ENCODE measurements at places on chromosomes 4 and X. TPM values are rescaled to one million over a fixed set of nuclear protein-coding genes. Genes with fewer than 3 reads are reported as not detected.

DNA sequence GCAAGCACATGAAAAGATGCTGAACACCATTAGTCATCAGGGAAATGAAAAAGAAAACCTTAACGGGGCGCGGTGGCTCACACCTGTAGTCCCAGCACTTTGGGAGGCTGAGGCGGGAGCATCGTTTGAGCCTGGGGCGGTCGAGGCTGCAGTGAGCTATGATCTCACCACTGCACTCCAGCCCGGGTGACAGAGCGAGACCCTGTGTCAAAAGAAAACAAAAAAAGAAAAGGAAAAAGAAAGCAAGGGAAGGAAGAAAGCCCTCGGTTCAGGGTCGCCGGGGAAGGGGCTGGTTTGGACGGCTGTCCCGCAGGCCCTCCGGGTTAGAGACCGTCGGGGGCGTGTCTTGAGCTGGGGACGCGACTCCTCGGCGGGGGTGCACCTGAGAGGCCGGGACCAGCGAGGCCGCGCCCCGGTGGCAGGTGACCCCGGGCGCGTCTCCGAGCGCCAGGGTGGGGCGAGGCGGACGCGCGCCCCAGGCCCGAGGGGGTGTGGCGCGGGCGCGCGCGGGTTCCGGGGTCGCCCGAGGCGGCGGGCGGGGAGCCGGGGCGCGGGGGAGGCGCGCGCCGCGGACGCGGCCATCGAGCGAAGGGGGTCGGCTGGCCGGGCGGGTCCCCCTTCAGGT, 478 bp upstream of the PLXNA3 start:
- DNase-seq = no peak

DNA sequence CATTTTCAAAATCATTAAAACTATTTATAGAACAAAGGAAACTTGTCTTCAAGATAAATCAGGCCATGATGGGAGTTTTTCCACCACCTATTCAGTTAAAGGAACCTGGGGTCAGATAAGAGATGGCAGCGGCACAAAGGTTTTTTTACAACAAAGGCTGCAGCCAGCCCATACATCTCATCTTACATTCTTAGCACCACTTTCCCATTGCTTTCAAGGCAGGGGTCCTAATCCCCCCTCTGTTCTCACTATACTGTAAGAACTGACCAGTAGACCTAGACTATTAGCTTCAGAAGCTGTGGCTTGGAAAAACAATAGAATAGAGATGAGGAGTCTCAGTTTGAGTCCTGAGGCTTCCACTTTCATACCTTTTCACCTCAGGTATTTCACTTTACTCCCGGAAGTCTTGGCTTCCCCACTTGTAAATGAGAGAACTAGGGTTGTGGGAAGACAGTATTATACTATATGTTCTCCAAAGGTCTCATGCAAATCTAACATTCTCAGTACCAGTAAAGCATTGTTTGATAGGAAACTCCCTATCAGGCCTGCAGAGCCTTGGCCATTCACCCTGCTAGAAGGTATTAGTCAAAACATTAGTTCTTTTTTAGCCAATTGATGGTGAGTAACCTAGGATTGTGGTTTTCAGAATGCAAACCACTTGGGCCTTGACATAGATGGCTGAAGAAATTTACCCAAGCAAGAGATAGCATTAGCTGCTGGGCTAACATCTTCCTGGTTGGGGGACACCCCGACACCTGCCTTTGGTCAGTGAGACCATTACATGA, 182.9 kb upstream of the PBDC1 start:
- no peak for DNase-seq

Gene UGT2B17
- not detected for total RNA-seq

DNA sequence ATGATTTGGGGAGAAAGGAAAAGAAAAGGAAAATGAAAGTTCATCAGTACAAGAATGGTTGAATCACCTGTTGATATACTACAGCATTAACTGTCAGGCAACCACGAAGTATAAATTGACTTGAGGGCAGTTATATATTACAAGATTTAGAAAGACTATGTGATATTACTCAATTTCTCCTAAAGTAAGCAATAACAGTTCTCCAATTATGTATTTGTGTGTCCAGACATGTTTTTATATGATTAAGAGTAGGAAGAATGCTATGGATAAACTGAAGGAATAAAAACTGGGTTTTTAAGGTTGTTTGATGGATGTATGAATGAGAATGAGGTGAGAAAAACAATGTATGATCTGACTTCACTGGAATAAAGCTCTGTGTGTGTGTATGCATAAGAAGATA, 2234.4 kb downstream of the ARAP2 start:
- no peak for DNase-seq

DNA sequence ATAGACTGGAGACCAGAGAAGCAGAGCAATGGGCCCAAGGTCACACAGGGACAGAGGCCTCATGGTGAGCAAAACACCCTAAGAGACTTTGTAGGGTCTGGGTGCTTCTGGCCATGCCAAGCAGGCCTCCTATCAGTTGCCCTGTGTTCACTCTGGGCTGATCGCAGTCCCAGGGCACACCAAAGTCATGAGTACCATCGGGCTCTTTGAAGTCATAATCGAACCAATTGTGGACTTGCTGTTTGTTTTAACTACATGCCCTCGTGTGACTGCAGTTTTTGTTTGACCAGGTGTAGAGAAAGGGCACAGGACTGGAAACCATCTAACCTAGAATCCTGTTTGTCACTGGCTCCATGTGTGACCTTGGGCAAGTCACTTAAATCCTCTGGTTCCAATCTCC, 172.5 kb upstream of the CPEB2 start:
- DNase-seq = no peak

Gene NIPAL1
- total RNA-seq = 3.3 TPM

Gene PCDH19
- 0.34 TPM for total RNA-seq

DNA sequence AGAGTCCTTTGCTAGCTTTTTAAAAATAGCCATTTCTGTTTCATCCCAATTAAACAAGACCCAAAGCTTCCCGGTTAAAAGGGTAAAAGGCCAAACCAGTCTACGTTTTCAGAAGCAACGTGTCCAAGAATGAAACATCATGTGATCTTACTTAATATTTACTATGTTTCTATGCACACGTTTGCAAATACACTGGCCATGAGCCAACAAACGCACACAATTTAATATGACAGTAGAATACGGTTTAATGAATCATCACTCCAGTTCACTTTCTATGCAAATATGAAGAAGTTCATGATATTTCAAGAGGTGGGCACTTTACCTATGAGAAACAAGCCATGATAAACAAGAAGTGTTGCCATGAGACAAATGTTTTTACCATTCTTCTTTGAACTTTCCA, 4.3 kb downstream of the NR0B1 start:
- DNase-seq = no peak

GRCh38 chr4:170446782-170447181, 357.0 kb upstream of the AADAT start:
- DNase-seq = no peak

GRCh38 chr4:81896936-81897335, 425.2 kb upstream of the RASGEF1B start:
- DNase-seq = no peak

- no peak for DNase-seq
Observed at GRCh38 chr4:7808752-7809151, 130.9 kb downstream of the AFAP1 start.

Gene FSTL5
- total RNA-seq = not detected

Gene BEND4
- 0.53 TPM for total RNA-seq

- DNase-seq = no peak
Observed at GRCh38 chr4:177464026-177464425, 21.8 kb upstream of the AGA start.

DNA sequence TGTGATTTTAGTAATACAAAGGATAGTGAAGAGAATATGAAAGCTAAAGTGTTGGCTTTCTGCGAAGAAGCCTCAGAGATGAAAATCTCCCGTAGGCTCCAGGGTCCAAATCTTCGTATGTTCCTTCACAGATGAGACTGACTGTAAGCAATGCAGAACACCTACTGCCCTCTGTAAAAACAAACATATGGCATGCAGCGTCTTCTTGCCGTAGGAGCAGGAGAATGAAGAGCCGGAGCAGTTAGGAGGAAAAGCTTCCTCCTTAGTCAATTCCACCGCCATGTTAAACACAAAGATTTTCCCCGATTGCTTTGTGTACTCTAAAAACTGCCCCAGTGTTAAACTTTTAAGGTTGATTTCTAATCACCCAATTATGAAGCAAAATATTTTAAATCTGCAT, 22.5 kb downstream of the RWDD4 start:
- no peak for DNase-seq

Gene SMIM10
- total RNA-seq = 0.76 TPM

Gene FOXP3
- total RNA-seq = not detected

Gene BANK1
- 1.1 TPM for total RNA-seq

- no peak for DNase-seq
Observed at GRCh38 chrX:66013194-66013816, 26.6 kb downstream of the VSIG4 start.

GRCh38 chr4:165539801-165540200, 161.0 kb downstream of the CPE start:
- DNase-seq = no peak

- no peak for DNase-seq
Observed at GRCh38 chr4:83118869-83119268, 4.3 kb upstream of the PLAC8 start.

GRCh38 chr4:147985376-147985775, 253.5 kb downstream of the ARHGAP10 start:
- DNase-seq = no peak
